ENCODE measurements at places on chromosomes 7 and 10.
A peak's percentile ranks its signal among the peaks of the same experiment; 100 is the strongest.

GRCh38 chr10:75292794-75293445, 57.2 kb upstream of the COMTD1 start:
- no peak for DNase-seq

GRCh38 chr7:47285860-47286491, 295.9 kb downstream of the TNS3 start:
- DNase-seq: no peak

GRCh38 chr10:55627501-55628051, 733.5 kb downstream of the ZWINT start:
- no peak for DNase-seq

- DNase-seq: no peak
Observed at GRCh38 chr10:22618078-22618785, 96.1 kb downstream of the PIP4K2A start.

DNA sequence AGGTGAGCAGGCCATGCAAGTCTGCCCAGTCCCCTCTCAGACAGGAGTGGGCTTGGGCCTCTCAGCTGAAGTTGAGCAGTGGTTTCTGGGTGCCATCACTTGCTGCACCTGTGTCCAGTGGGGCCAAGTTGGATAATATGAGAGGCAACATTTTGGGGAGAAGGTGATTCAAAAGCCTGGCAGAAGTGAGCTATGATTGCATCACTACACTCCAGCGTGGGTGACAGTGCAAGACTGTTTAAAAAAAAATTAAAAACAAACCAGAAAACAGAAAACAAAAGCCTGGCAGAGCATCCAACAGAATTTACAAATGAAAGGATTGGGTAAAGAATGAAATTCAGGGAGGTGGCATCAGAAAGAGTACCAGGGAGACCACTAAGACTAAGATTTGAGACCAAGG, 121.5 kb upstream of the LAMB4 start:
- DNase-seq: no peak

DNA sequence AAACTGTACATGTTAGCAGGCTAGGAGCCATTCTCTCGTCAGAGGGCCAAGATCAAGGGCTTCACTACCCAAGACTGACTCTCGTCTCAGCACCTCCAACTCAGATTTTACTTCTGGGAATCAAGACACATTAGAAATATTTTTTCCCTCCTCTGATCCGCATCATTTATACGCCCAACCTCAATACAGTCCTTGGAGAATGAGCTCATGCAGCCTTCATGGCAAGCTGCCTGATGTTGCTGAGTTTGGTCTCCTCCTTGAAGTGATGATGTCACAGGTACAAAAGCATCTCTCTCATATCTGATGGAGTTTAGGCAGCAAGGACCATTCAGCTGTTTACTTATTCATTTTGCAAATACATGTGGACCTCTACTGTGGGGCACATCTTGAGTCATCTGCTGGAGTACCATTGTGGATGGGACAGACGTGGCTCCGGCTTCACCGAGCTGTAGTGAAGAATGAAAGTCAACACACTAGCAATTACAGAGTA, 114.0 kb downstream of the BMPER start:
- DNase-seq: no peak

DNA sequence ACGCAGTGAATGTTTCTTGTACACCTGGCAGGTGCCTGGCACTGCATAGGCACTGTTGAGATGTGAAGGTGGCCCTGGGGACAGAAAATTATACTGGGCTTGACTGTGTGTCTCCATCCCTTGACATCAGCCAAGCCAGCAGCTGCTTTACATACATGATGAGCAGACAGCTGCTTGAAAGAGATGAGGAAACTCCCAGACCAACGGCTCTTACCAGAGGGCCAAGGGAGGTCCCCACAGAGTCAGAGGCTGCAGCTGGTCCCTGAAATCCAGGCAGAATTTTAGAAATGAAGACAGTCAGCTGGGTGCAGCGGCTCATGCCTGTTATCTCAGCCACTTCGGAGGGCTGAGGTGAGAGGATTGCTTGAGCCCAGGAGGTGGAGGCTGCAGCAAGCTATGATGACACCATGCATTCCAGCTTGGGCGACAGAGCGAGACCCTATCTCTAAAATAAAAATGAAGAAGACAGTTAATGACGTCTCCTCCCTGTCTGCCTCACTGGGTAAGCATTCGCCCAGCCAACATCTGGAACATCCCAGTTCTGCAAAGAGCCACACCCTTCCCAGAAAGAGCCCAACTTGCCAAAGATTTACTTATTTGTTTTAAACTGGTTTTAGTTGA, 17.6 kb downstream of the LIMK1 start:
- DNase-seq: no peak

GRCh38 chr7:135159359-135160085, 11.0 kb downstream of the CYREN start:
- no peak for DNase-seq

- DNase-seq: no peak
Observed at GRCh38 chr10:110684800-110685446, 40.8 kb downstream of the RBM20 start.

DNA sequence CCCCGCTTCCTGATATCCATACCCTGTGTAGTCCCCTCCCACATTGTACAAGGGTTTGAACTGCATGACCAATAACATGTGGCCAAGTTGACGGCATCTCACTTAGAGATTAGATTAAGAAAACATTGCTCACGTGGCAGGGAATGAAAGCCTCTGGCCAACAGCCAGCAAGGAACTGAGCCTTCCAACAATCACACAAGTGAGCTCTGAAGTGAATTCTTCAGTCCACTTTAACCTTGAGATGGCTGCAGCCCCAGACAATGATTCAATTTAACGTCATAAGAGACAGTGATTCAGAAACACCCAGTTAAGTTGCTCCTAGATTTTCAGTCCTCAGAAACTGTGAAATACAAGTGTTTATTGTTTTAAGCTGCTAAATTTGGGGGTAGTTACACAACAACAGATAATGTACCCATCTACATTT, 165.9 kb upstream of the PLXNA4 start:
- DNase-seq: no peak

GRCh38 chr10:29634764-29635625, at the start of gene SVIL:
Gene SVIL (minus strand): TSS chr10:29634971. CDS start chr10:29555058, 79,913 bp downstream.
- DNase-seq: no peak

- DNase-seq: no peak
Observed at GRCh38 chr10:98308669-98309365, 40.8 kb upstream of the LOXL4 start.

DNA sequence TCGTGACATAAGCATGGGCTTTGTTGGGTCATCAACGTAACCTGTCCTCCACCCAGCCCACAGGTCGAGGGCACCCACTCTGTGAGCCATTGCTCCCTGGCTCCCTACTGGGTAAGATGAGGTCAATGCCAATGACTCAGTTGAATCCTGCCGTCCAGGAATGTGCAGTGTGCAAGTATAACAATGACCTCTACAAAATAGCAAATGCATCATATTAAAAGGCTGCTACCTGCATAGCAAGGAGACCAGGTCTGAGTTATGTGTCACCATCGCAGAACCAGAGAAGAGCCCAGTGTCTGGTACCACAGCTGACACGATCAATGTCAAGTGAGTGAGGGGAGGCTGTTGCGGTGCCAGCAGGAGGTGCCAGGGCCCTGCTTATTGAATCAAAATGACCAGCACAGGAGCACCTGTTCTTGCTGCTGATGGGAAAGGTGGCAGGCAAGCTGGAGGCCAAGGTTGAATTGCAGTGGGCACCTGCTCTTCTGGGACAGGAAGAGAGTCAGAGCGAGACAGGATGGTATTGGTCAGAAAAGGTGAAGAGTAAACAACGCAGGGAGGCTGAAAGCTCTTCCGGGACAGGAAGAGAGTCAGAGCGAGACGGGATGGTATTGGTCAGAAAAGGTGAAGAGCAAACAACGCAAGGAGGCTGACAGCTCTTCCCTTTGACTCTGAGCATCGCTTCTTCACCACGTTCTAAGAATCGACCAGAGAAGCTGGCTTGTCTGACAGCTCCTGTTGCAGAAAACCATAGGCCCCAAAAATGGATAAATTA, 108.7 kb upstream of the ADAM12 start:
- no peak for DNase-seq

GRCh38 chr10:5897053-5897340, 7.0 kb downstream of the FBH1 start:
- DNase-seq: no peak

DNA sequence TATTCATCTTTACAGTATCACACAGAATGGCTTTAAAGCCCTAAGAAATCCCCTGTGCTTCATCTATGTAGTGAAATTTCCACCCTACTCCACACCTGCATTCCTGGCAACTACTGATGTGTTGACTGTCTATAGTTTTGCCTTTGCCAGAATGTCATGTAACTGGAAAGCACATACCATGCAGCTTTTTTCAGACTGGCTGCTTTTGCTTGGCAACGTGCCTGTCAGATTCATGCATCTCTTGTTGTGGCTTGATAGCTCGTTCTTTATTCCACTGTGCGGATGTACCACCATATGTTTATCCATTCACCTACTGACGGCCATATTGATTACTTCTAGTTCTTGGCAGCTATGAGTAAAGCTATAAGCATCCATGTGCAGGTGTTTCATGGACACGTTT, 30.6 kb downstream of the RBM17 start:
- DNase-seq: no peak

DNA sequence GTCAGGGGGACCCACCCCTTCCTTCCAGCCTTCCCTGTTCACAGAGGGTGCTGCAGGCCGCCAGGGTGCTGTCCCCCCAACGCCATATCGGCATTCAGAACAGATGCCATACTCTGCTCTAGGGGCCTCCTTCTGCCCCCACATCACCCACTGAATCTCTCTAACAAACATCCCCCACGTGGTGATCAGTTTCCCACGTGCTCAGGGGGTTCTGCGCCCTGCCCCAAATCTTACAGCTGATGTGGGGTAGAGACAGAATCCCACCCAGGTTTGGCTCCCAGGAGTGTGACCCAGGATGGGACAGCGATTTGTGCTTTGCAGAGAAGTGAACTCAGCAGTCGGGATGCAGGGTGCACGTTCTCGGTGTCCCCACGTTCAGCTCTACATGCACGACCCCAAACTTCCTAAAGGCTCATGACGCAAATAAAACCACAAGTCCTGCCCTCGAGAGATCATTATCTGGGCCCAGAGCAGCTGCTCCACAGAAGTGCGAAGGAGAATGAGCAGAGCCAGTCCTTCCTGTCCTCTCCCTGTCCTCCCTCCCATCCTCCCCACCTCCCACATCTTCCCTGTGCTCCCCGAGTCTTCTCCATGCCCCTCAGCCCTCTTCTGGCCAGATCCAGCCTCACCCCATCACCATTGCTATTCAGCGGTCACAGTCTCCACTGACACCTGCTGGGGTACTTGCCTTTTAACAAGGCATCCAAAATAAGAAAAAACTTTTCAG, 423.4 kb downstream of the DNAJB6 start:
- no peak for DNase-seq

- DNase-seq: no peak
Observed at GRCh38 chr7:131546126-131546525, 10.3 kb downstream of the PODXL start.

- peak; percentile 28 for DNase-seq
Observed at GRCh38 chr10:71696628-71697326, 22.8 kb downstream of the C10orf105 start.

GRCh38 chr7:128885370-128886187, 22.9 kb downstream of the ATP6V1F start:
- no peak for DNase-seq

DNA sequence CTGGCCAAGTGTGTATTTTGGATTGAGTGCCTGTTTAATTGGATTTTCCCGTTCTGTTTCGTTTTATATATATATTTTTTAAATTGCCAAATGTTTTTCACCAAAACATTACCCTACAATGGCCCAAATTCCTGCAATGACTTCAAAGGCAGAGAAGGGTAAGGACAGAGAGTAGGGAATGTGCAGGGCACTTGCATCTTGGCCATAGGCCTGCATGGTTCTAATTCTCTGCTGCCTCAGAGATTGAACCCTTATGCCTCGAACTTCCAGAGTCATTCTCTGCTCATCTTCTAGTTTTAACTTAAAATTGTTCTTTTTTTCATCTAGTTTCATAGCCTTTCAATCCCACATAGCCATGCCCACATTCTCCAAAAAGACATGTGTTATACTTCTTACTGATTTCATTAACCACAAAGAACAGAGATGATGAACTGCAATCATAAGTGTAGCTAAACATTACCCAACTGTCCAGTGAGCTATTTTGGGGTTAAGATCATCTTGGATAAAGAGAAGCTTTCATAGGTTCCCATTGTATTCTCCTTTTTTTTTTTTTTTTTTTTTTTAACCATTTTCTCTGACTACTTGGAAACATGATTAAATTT, 177.6 kb downstream of the PLXDC2 start:
- no peak for DNase-seq

DNA sequence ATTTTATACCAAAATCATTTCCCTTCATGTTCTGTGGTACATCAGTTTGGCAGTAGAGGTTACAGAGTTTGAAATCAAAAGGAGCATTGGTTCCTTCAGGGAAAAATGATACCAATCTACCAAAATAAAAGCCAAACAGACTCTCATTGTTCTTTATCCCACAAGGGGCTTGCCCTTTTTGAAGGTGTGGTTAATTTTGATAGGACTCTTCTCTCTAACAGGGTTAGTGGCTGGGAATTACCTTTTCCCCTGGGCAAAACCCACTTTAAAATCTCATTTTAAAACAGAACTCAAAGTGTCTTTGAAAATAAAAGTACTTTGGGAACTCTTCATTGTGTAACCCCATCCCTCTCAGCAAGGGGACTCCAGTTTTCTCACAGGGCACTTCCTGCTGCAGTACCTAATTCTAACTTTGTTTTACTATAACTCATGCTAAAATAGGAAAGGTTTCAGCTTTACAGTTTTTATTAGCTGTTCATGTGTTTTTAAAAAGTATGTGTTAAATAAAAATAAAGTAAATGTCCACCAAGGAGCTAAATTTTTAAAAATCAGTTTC, 30.6 kb downstream of the SMNDC1 start:
- DNase-seq: no peak

DNA sequence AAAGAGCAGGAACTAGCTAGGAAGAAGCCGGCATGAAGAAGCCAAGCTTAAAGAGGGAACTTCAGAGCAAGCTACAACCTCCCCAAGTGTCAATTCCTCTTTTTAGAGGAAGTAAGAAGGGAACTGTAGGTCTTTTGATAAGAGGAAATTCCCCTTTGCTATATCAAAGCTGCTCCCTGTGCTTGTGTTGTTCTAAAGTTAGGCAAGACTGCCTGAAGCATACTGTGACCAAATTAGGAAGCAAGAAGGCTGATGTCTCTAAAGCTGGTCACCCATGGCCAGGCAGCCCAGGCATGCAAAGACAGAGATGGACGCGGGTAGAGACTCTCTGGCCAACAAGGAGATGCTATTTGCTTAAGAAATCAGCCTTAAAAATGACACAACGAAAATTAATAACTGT, 87.9 kb downstream of the RNF216 start:
- DNase-seq: no peak
